ENCODE measurements at places on chromosomes 7 and 10.

DNA sequence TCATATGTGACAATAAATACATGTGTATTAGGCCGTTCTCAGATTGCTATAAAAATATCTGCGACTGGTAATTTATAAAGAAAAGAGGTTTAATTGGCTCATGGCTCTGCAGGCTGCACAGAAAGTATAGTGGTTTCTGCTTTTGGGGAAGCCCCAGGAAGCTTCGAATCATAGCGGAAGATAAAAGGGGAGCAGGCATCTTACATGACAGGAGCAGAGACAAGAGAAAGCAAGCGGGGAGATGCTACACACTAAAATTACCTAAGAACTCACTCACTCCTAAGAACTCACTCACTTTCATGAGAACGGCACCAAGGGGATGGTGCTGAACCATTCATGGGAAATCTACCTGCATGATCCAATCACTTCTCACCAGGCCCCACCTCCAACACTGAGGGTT lies 284.9 kb downstream of the OTUD1 start:
- no peak for DNase-seq

DNA sequence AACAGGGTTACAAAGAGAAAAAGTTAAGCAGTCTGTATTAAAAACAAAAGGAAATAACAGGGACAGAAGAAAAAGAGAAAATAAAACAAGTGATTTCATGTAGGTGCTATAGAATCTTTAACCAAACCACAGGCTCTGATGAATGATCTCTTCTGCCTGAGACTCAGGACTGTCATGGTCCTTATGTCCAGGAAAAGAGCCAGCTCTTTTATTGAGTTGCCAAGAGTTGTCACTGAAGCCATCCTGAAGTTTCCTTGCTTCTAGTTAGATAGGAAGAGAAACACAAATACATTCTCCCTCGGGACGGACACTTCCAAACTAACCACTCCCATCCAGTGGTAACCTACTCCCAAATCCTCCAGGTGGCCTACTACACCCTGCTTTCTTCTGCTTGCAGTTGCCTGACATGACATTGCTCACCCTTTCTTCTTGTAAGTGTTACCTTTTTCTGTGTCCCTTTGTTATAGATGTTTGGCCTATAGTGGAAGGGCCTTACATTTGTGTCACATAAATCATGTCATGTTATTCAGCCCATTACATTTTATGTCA lies 346.7 kb downstream of the NRG3 start:
- DNase-seq: no peak

GRCh38 chr7:18503126-18503866 lies 7.7 kb downstream of the HDAC9 start:
- no peak for DNase-seq

DNA sequence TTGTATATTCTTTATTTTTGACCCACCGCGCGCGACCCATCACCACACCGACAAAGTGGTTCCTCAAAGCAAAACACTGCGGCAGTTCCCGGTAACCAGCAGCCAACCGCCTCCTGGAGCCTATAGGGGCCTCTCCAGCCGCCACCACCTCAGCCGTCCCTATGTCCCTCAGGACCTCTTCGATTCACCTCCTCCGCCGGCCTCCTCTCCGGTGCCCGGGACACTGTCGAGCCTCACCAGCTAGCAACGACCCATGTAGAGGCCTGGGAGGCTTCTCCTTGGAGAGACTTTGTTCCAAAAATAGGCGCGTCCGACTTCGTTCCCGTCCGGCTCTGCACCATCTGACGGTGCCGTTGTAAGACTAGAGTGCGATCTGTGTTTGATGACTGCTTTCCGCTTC lies 158.8 kb downstream of the HGF start:
- no peak for DNase-seq

- DNase-seq: no peak
Measured at GRCh38 chr10:1745780-1746456, 8.6 kb upstream of the ADARB2 start.

- no peak for DNase-seq
Measured at GRCh38 chr7:29494350-29494749, 69.3 kb upstream of the PRR15 start.

DNA sequence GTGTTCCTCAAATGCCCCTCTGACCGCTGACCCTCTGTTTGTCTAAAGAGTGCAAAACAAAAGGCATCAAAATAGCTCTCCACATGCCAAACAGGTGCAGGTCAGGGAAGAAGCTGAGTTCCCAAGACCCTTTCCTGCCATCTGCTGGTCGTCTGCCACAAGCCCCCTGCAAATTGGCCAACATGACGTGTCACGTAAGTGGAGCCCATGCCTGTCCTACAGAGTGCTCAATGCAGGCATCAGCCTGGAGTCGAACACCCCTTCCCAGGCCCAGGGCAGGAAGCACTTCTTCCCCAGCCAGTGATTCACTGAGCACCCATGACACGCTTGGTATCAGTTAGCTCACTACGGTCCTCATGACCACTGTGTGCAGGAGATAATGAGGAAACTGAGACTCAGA lies 14.1 kb downstream of the TMEM72 start:
- DNase-seq: peak; percentile 37

GRCh38 chr10:62185919-62186692 lies 82.5 kb downstream of the RTKN2 start:
- peak; percentile 21 for DNase-seq

DNA sequence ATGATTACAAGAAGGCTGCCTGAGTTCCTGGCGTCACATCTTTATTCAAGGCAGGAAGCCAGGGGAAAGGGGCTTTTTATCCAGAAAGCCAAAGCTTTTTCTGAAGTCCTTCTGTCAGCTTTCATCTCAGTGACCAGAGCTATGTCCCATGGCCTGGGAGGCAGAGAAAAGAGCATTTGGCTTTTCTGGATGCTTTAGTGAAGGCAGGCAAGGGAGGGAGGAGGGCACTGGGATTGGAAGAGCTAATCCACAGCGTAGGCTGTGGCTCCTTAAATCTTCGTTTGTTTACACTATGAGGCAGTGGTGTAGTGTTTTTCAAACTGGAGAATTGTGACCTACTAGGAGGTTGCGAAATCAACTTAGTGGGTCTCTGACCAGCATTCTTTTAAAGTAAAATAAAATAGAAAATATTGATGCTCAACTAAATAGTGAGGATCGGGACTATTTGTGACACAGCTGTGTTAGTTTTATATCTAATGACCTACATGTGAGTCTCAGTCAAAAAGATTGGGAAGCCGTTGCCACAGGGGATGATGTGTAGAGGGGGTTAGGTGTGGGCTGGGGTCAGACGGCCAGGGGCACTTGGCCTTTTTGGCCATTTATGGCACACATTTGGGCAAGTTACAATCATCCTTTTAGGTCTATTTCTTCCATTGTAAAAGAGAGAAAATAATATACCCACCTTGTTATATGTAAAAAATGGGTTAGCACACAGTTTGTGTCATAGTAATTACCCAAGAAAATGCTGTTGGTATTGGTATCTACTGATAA lies 14.1 kb downstream of the CRYGN start:
- DNase-seq: no peak

GRCh38 chr10:103893817-103894216 lies 24.2 kb downstream of the STN1 start:
- DNase-seq: no peak

DNA sequence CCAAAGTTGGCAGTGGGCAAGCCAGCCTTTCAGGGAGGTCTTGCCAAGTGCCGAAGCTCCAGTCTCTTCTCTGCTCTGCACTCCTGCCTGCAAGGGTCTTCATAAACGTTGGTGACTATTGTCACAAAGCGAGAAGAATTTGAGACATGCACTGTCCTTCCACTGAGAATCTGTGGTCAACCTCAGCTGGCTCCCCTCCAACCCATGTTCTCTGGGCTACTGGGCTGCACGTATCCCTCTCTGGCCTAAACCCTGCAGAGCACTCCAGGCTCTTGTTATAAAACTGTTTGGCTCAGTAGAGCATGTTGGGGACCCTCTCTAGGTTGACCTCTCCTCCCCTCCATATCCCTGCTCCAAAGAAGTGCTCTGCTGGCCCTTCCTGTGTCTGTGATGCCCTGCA lies 260.4 kb upstream of the NFE2L3 start:
- DNase-seq: no peak

- DNase-seq: no peak
Measured at GRCh38 chr10:3342771-3343170, 170.2 kb upstream of the PITRM1 start.

DNA sequence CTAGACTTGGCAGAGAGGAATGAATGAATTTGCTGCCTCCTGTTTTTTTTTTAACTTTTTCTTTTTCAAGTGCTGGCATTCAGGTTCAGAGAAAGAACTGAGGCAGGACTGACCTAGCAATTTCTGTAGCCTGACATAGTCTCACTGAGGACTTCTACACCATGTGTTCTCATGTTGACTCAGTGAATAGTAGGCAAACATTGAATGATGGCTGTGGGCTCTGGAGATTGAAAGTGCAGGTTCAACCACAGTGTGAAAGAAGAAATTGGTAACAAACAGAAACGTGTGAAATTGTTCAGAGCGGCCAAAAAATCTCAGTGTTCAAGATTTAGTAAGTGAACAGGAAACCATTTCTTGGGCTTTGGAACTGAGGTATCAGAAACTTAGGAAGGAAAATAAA lies 322.4 kb upstream of the GHITM start:
- DNase-seq: peak; percentile 89

DNA sequence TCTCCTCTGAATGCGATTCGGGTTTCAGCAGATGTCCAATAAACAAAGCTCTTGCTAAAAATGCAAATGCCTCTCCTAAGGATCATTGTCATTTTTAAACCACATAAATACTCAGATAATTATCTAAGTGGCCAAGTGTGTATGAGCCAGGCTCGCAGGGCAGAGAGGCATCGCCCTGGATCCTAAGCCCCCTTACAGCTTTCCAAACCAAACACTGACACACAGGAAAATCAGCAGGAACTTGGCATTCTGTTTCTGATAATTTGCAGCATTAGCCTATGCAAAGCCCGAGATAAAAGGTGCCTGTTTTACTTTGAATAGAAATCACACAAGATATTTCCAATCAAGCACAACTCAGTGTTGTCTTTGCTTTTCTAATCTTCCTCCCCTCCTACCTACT lies 134.4 kb downstream of the ABCA13 start:
- DNase-seq: no peak

DNA sequence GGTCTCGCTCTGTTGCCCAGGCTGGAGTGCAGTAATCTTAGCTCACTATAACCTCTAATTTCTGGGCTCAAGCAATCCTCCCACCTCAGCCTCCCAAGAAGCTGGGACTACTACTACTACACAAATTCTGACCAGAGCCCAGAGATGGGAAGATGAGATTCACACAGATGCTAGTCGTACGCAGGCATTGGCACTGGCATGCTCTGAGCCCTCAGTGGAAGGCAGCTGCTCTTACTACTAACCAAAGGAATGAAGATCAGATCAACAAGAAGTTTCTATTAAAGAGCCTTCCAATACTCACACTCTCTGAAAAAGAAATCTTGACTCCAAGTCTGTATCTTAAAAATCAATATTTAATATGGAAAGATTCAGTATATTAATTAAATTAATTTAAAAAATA lies 10.7 kb downstream of the GDF2 start:
- DNase-seq: no peak

- no peak for DNase-seq
Measured at GRCh38 chr7:157669768-157670351, 333.1 kb downstream of the DNAJB6 start.

- peak; percentile 49 for DNase-seq
Measured at GRCh38 chr10:16545116-16545736, 23.5 kb upstream of the C1QL3 start.

DNA sequence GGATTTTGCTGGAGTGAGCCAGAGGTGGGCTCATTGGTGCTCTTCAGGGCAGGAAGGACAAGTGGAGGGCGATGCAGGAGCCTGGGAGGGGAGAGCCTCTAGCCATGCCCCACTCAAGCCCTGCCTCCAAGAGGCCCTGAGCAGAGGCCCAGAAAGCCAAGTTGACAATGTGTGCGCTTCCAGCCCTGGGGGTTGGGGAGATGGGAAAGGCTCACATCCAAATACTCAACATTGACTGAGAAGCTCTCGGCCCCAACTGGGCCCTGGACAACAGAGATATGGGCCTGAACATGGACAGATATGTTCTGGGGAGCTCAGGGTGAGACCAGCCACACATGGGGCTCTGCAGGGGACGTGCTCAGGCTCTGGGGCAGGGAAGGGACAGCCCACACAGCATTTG lies 39.0 kb downstream of the FRMPD2 start:
- DNase-seq: no peak

DNA sequence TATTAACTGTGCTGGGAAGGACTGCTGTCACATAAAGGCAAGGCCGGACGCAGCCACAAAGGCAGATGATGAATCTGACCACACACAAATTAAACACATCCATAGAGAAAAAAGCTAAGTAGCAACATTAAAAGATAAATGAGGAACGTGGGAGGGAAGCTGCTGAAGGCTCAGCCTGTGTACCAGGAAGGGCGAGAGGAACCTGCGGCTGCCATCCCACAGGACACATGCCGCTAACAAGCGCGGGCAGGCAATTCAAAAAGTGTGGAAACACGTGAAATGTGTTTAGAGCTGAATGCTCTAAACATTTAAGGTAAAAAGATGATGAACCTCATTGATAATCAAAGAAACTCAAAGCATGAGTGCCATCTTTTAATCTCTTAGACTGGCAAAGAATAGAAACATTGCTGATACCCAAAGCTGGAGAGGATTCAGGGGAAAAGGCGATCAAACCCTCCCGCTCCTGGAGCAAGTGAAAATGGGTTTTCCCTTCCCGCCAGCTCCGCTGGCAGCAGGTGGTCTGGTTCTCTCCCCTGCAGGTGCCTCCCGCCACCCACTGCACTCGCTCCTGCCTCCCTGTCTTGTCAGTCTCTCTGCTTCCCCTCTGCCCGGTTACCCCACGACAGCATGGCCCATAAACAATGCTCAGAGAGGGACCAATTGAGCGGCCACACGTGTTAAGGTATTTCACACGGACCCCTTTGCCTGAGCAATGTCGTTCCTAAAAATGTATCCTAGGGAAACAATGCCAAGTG lies 4.2 kb downstream of the STK32C start:
- no peak for DNase-seq

GRCh38 chr10:8103543-8103942 lies 49.1 kb downstream of the GATA3 start:
- DNase-seq: no peak

DNA sequence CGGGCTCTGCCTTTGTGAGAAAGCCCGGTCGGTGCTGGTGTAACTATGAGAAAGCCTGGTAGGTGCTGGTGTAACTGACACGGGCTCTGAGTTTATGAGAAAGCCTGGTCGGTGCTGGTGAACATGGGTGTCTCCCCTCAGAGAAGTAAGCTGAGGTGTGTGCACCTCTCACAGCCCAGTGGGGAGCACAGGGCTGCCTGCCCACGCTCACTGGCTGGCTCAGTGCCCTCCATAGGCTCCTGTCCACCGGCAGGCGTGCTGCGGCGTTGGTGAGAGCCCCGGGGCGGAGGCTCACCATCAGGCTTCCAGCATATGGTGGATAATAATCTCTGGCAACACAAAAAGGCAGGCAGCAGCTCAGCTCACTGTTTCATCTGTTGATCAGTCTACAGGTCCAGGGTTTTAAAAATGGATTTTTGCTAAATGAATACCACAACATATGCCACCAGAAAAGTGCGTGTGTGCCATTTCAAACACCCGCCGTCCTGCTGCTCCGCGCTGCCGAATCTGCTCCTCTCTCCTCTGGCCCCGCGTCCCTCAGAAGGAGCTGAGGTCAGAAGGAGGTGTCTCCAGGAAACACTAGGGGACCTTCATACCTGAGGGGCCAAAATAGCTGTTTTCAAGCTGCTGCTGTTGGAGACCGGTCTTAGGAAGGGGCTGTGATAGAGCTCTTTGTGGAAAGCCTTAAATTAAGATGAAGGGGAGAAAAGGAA lies 365.7 kb downstream of the DNAJB6 start:
- no peak for DNase-seq

- DNase-seq: no peak
Measured at GRCh38 chr10:119438717-119439116, 103.8 kb downstream of the RGS10 start.

Measured in GM12865 (cell line).